Heart left ventricle (tissue), 16 donors: ENCODE measurements at places on chromosomes 7 and 10. TPM values are rescaled to one million over a fixed set of nuclear protein-coding genes. Genes with fewer than 3 reads are reported as not detected.
A peak's percentile ranks its signal among the peaks of the same experiment; 100 is the strongest.

The BEND7 gene
- total RNA-seq, result 13.0 TPM

The AKAP9 gene
- 56.9 TPM for total RNA-seq

The OR2A1 gene
- total RNA-seq, result 0.25 TPM

The FAM25C gene
- total RNA-seq, result not detected

The C10orf105 gene
- total RNA-seq, result 0.57 TPM

The GDF2 gene
- total RNA-seq, result not detected

The LIPK gene
- not detected for total RNA-seq

The ANKRD30A gene
- total RNA-seq, result not detected

The DHX32 gene
- 37.2 TPM for total RNA-seq

The APBB1IP gene
- 2.0 TPM for total RNA-seq

The YKT6 gene
- 53.7 TPM for total RNA-seq

The TMEM209 gene
- total RNA-seq, result 13.9 TPM

The NRBF2 gene
- total RNA-seq, result 10.2 TPM

The SPDYE8 gene
- total RNA-seq, result not detected

The HOXA9 gene
- not detected for total RNA-seq

The MYOF gene
- 21.2 TPM for total RNA-seq

- H3K36me3 ChIP-seq, result no peaks in the 10 kb centered on the region
- DNase-seq, result no peak
- no peaks in the 10 kb centered on the region for H3K4me1 ChIP-seq
- H3K27me3 ChIP-seq, result no peaks in the 10 kb centered on the region
- H3K4me3 ChIP-seq, result no peak overlapping the region
- no peak overlapping the region for H3K27ac ChIP-seq
Measured at GRCh38 chr7:79787623-79788022, 334.2 kb upstream of the MAGI2 start.

GRCh38 chr10:30817541-30817940, 188.0 kb upstream of the LYZL2 start:
- H3K4me1 ChIP-seq, result peaks cover 3% of the 10 kb centered on the region
- H3K27ac ChIP-seq, result peak overlapping the region; percentile 84
- no peaks in the 10 kb centered on the region for H3K27me3 ChIP-seq
- no peak overlapping the region for H3K4me3 ChIP-seq
- no peaks in the 10 kb centered on the region for H3K36me3 ChIP-seq
- DNase-seq, result no peak

DNA sequence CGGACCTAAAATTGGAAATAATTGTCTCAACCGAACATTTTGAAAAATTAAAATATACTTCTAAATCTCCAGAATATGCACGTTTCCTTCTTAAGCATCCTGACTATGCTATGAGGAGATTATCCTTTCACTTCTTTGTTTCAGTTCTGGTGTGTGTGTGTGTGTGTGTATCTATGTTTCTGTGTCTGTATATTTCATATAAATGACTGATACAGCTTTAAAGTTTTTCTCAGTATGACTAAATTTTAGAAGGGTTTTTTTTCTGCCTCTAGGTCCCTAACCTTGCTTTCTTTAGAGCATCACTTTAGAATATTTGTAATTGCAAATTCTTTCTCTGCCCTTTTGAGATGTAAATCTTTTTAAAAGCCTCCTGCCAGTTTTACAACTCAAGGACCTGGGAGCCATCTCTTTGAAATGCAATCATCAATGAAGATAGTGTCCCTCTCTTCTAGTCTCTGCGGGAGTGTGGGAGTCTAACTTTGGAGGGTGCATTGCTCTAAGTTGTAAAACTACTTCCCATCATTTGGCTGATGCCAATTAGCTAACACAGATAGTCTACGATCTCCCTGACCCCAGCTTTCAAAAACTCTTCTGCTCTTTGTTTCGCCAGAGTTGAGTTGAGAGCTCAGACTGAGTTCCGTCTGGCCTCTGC, 782.0 kb upstream of the ZWINT start:
- DNase-seq, result no peak
- no peaks in the 10 kb centered on the region for H3K4me1 ChIP-seq
- H3K27ac ChIP-seq, result no peak overlapping the region

GRCh38 chr10:85293483-85293882, 965.1 kb downstream of the CCSER2 start:
- no peaks in the 10 kb centered on the region for H3K36me3 ChIP-seq
- DNase-seq, result no peak
- no peaks in the 10 kb centered on the region for H3K4me1 ChIP-seq
- H3K4me3 ChIP-seq, result no peak overlapping the region

DNA sequence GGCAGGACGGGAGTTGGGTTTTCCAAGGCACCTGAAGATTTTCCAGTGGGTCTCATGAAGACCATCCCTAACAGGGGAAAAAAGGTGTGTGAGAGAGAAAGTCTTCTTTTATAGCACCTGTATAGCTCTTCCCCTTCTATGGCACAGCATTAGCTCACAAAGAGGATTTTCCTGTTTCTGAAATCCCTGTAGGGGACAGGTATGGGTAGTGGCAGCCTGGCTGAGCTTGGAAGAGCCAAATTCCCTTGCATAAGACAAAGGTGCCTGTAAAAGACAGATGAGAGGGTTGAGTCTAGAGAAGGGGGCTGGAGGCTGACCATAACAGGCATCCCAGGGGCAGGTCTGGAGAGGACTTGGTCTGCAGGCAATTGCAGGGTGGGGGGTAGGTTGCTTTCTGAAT, 63.7 kb downstream of the COL13A1 start:
- DNase-seq, result no peak
- H3K4me1 ChIP-seq, result peaks cover 29% of the 10 kb centered on the region

DNA sequence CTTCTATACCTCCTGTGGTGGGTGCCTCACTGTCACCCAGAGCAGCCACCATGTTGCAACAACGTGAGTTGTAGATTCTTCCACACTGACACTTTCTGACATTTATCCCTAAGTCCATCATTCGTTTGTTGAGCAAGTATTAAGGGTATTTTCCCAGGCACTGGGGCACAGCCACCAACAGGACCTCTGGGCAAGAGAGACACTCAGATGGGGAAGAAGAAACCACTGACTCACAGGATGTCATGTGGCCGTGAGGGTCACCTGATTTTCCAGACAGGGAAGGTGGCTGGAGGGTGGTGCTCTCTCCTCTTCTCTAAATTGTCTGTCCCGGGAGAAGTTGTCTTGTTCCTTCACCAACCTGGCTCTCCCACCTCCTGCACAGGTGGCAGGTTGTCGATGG, 51.7 kb upstream of the PPIF start:
- DNase-seq, result no peak
- peaks cover 97% of the 10 kb centered on the region for H3K36me3 ChIP-seq
- H3K27ac ChIP-seq, result no peak overlapping the region
- no peak overlapping the region for H3K4me3 ChIP-seq
- H3K4me1 ChIP-seq, result peaks cover 29% of the 10 kb centered on the region

- no peaks in the 10 kb centered on the region for H3K36me3 ChIP-seq
- no peak overlapping the region for H3K4me3 ChIP-seq
- H3K4me1 ChIP-seq, result no peaks in the 10 kb centered on the region
- H3K27ac ChIP-seq, result no peak overlapping the region
- DNase-seq, result no peak
- H3K27me3 ChIP-seq, result no peaks in the 10 kb centered on the region
Measured at GRCh38 chr10:131786756-131787605, 113.8 kb upstream of the PPP2R2D start.

GRCh38 chr7:26511866-26512265, 220.2 kb downstream of the SNX10 start:
- no peaks in the 10 kb centered on the region for H3K36me3 ChIP-seq
- no peaks in the 10 kb centered on the region for H3K27me3 ChIP-seq
- no peak overlapping the region for H3K27ac ChIP-seq
- no peak overlapping the region for H3K4me3 ChIP-seq
- H3K4me1 ChIP-seq, result no peaks in the 10 kb centered on the region

DNA sequence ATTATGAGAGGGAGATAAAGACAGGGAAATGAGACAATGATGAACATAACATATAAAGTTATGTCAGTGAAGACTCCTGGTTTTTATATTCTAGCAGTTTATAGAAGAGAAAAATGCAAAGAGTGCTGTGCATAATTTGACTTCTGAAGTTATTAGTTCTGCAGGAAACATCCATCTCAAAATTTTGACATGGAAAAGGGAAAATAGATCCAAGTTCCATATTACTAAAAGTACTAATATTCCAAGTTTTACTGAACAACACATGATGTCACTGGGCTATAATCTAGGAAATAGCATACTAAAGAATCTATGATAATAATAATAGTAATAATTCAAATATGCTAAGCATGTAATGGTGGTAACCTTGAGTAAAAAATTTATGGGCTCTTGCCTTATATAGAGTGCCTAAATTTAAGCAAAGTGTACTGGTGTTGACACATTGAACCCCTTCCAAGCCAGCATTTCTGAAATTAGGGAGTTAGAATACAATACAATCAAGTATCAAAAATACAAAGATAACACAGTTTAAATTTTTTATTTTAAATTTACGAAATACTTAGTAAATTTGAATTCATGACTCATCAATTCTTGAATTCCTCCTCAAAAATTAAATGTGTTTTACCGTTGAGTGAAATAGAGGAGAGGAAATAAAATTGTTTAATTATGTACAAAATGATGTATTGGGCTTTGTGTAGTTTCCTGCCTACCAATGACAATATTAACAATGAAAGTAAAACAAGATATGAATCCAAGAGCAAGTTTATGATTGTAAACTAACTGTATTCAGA, 102.8 kb upstream of the KCND2 start:
- no peaks in the 10 kb centered on the region for H3K4me1 ChIP-seq
- H3K27me3 ChIP-seq, result no peaks in the 10 kb centered on the region
- no peaks in the 10 kb centered on the region for H3K36me3 ChIP-seq
- H3K27ac ChIP-seq, result no peak overlapping the region

DNA sequence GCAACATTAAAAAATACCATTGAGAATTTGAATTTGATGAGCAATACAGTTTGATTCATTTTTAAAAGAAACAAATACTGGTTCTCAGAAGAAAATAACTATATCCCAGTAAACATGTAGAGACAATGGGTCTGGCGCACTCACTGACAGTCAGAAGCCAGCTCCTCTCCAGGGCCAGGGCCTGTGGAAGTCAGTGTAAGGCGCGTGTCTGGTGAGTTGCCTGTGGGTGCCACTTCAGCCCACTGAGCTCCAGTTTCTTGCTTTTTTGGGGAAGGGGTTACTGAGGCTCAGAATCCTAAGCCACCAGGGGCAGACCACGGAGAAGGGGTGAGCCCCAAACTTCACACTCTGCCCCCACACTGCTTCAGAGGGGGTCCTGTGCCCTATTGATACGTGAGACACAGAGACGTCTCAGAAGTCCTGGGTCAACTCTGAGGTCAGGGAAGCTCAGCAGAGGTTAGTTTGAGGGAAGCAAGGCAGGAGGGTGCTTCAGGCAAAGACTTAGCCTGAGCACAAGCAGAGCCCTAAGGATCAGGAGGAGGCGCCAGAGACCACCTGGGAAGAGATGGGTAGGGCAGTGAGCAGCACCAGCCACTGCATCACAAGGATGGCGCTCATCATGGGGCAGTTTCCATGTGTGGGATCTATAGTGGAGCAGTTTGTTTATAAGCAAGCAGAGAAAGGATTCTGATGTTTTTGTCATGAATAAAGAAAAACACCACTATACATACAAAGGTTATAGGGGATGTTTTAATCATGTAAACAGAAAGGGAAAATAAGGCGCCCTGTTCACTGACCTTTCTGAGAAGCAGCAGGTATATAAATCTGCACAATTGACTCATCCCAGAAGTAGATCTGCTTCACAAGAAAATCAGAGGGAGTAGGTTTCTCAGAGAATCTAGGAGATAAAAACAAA, 95.7 kb downstream of the PKD1L1 start:
- H3K36me3 ChIP-seq, result peaks cover 12% of the 10 kb centered on the region
- H3K4me3 ChIP-seq, result no peak overlapping the region
- H3K4me1 ChIP-seq, result no peaks in the 10 kb centered on the region
- no peaks in the 10 kb centered on the region for H3K27me3 ChIP-seq
- no peak for DNase-seq

- H3K4me1 ChIP-seq, result peaks cover 28% of the 10 kb centered on the region
- DNase-seq, result no peak
- peak overlapping the region; percentile 77 for H3K4me3 ChIP-seq
- no peaks in the 10 kb centered on the region for H3K27me3 ChIP-seq
- peak overlapping the region; percentile 96 for H3K27ac ChIP-seq
Measured at GRCh38 chr7:150406567-150407421, 27.7 kb downstream of the ZNF775 start.

- no peaks in the 10 kb centered on the region for H3K4me1 ChIP-seq
- H3K36me3 ChIP-seq, result no peaks in the 10 kb centered on the region
- no peaks in the 10 kb centered on the region for H3K27me3 ChIP-seq
- H3K27ac ChIP-seq, result no peak overlapping the region
- no peak overlapping the region for H3K4me3 ChIP-seq
- no peak for DNase-seq
Measured at GRCh38 chr7:10022957-10023356, 950.7 kb upstream of the PHF14 start.

DNA sequence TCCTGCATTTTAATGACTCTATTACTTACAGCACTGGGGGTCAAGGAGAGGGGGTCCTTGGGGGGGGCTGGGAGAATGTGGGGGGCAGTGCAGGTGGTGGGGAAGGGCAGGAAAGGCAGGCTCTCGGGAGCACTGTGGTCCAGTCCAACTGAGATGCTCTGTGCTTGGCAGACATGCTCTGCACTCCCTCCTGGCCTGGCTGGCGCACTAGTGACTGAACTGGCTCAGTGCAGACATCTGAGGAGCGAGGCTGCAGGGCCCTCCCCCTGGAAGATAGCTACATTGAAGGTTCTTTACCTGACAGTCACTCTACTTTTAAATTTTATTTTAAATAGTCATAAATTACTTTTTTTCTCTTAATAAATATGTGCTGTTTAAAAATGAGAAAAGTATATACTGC, 105.7 kb downstream of the NEURL1 start:
- no peak overlapping the region for H3K4me3 ChIP-seq
- H3K27me3 ChIP-seq, result no peaks in the 10 kb centered on the region
- DNase-seq, result no peak
- H3K27ac ChIP-seq, result no peak overlapping the region
- no peaks in the 10 kb centered on the region for H3K4me1 ChIP-seq
- H3K36me3 ChIP-seq, result peaks cover 10% of the 10 kb centered on the region

DNA sequence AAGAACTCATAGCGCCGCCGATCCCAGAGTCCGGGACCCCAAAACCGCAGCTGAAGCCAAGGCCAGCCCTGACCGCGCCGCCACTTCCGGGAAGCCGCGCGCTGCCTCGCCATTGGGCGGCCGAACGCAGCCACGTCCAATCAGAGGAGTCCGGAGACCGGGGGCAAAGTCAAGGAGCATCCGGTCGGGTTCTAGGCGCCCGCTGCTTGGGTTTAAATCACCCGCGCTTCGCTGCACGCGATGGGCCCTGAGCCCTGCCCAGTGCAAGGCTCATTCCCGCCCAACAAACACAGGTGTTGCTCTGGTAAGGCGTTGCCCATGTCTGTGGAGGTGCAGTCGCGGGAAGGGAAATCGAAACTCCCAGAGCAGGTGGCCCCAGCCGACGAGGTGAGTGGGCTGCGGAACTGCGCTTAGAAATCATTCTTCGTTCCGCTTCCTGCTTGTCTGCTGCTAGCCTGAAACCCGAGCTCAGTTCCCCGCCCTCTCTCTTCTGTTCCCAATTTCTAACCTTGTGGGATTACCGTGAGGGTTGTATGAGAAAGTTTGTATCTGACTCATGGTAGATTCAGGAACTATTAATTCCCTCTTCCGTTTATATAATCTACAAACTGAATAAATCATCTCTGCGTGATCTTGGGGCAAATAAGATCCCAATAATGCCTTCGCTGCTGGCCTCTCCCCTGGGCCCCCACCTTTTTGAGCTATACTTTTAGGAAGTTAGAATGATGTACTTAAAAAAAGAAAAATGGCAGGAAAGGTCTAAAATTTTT, at the start of gene DCLRE1C:
TSS of gene DCLRE1C (minus strand) at position 96 of the 770 bp plus-strand sequence. CDS start at position 10, 86 bp downstream.
- DNase-seq, result peak; percentile 90
- H3K27ac ChIP-seq, result peak within 1 kb of the TSS; percentile 91
- H3K4me3 ChIP-seq, result peak within 1 kb of the TSS; percentile 77
- no peaks in the 10 kb centered on the region for H3K27me3 ChIP-seq

GRCh38 chr7:34207810-34208209, 302.5 kb downstream of the BMPER start:
- no peak overlapping the region for H3K27ac ChIP-seq
- H3K36me3 ChIP-seq, result no peaks in the 10 kb centered on the region
- H3K27me3 ChIP-seq, result no peaks in the 10 kb centered on the region
